ENCODE measurements at places on chromosomes 16 and 17.

- H3K36me3 ChIP-seq: no peaks in the 10 kb centered on the region
- H3K4me3 ChIP-seq: no peak overlapping the region
- H3K4me1 ChIP-seq: peaks cover 2% of the 10 kb centered on the region
- DNase-seq: peak; percentile 80
- no peak overlapping the region for H3K27ac ChIP-seq
Observed at GRCh38 chr17:3512505-3513171, 36.8 kb downstream of the ASPA start.

DNA sequence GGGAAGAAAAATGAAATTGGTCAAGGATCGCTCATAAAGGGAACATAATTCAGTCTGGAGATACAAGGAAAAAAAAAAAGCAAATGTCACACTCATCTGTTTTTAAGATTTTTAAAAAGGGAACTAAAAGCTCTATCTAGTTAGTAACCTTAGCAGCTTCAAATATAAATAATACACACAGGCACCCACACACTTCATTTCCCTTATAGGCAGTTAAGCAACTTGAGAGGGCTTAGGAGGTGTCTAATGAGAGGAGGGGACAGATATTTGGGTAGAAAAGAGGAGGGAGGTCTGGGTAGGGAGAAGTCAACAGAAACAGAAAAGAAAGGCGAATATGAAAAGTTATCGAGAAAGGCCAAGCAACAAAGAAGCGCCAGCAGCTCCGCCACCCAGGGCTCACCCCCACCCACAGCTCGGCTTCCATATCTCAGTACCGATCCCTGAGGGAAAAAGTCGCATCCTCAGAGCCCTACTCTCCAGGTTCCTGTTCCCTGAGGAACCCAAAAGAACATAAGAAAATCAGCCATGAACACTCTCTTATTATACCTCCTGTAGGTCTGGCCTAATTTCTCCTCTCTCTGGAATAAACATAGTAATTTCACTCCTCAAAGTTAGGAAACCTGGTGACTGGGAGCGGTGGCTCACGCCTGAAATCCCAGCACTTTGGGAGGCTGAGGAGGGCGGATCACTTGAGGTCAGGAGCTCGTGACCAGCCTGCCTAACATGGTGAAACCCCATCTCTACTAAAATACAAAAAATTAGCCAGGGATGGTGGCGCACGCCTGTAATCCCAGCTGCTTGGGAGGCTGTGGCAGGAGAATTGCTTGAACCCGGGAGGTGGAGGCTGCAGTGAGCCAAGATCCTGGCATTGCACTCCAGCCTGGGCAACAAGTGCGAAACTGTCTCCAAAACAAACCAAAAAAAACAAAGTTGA lies 69.6 kb upstream of the RCVRN start:
- no peaks in the 10 kb centered on the region for H3K4me1 ChIP-seq
- no peak overlapping the region for H3K27ac ChIP-seq
- no peaks in the 10 kb centered on the region for H3K27me3 ChIP-seq
- no peak overlapping the region for H3K4me3 ChIP-seq
- no peaks in the 10 kb centered on the region for H3K36me3 ChIP-seq

DNA sequence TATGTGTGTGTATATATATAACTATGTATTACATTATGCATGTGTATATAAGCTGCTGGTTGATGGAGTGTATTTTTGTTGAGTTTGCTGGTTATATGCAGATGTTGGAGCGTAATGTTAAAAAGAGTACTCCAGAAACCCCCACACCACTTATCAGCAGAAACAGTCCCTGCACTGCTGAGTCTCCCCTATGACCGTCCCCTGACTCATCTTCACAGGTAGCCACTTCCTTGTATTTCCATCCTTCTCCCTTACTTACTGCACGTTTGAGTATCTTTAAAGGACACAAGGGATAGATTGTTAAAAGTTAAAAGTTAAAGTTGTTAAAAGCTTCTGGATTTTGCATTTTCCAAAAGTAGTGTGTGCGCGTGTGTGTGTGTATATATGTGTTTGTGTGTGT lies 853.9 kb upstream of the EEF2KMT start:
- no peaks in the 10 kb centered on the region for H3K36me3 ChIP-seq
- H3K27ac ChIP-seq: no peak overlapping the region
- no peak for DNase-seq
- no peaks in the 10 kb centered on the region for H3K4me1 ChIP-seq

DNA sequence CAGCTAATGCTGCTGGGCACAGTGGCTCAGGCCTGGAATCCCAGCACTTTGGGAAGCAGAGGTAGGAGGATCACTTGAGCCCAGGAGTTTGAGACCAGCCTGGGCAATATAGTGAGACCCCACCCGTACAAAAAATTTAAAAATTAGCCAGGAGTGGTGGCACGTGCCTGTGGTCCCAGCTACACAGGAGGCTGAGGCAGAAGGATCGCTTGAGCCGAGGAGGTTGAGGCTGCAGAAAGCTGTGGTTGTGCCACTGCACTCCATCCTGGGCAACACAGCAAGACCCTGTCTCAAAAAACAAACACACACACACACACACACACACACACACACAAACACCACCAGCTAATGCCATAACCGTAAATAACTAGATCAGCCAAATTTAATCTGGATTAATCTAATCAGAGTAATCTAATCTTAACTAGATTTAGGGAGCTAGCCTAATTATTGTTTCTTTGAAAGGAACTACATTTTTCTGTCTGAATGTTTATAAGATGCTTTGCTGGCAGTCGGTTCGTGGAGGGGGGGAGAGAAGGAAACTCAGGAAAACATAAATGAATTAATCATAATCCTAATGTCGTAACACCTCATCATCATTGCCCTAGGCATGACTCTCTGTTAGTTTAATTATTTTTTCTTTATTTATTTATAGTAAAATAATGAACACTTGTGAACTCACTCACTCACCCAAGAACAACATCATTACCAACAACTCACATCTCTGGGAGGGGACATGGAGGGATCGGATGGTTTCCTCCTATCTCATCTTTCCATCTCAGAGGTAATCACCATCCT lies 12.5 kb upstream of the RBBP6 start:
- H3K27me3 ChIP-seq: no peaks in the 10 kb centered on the region
- H3K4me3 ChIP-seq: no peak overlapping the region
- no peaks in the 10 kb centered on the region for H3K4me1 ChIP-seq
- no peak for DNase-seq
- no peaks in the 10 kb centered on the region for H3K36me3 ChIP-seq
- no peak overlapping the region for H3K27ac ChIP-seq

DNA sequence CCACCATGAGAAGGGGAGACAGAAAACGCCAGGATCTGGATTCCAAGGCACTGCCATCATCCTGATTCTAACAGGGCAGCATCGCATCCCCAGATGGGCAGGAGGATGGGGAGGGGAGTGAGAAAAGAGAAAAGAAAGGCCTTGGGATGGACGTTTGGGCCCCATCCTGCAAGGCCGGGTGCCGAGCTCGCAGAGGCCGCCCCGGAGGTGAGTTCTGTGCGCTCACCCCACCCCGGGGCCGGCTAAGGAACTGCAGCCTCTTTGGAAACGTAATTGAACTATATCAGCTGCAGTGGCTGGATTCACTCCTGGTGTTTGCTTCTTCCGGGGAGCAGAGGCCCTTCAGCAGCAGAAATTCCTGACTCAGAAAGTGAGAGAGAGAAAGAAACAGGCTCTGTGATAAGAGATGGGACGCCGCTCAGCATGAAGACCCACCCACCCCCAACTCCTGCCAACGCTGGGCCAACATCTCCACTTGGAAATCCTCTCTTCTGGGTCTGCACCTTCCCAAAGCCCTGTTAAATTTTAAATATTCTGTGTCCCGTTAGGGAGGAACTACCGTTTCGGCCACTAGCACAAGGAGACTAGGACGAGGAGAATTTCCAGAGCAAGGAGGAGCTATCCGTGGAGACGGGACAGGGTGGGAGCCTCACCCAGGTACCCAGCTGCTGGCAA lies 8.5 kb upstream of the SSTR2 start:
- no peak overlapping the region for H3K27ac ChIP-seq
- H3K4me3 ChIP-seq: no peak overlapping the region
- no peaks in the 10 kb centered on the region for H3K27me3 ChIP-seq
- DNase-seq: peak; percentile 90
- no peaks in the 10 kb centered on the region for H3K36me3 ChIP-seq
- H3K4me1 ChIP-seq: peaks cover 13% of the 10 kb centered on the region

- no peak overlapping the region for H3K4me3 ChIP-seq
- H3K27ac ChIP-seq: no peak overlapping the region
- H3K36me3 ChIP-seq: no peaks in the 10 kb centered on the region
- DNase-seq: no peak
Observed at GRCh38 chr17:41782142-41782541, 4.4 kb downstream of the JUP start.

DNA sequence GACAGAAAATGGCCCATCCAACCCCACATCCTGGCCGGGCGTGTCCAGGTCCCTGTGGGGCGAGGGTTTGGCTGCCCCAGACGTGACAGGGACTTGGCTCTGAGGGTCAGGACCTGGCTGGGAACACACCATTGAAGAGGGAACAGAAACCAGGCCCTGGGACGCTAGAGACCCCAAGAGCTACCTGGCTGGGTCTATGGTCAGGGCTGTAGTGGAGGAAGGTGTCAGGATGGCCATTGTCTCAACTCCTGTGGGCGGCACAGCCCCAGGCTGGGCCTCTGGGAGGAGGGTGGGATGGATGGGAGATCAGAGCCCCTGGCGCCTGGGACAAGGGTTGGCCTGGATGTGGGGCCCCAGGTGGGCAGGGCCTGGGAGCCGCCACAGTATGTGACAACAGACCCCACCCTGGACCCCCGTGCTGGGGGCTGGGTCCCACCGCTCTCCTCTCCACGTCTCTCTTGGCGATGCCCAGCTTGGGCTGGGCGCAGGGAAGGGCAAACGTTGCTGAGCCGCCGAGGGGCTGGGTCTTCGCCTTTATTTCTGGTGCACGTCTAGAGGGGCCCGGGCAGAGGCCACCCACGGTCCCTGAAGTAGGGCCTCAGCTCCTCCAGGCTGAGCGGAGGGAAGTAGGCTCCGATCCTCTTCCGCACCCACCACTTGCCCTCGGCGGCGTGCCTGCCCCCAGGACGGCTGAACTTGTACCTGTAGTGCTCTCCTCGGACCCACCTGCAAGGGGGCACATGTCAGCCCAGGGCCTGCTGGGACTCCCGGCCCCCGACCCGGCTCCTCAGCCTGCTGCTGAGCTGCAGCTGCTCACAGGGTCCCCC lies 53.7 kb upstream of the GNG13 start:
- no peak for DNase-seq
- H3K4me1 ChIP-seq: no peaks in the 10 kb centered on the region
- no peaks in the 10 kb centered on the region for H3K27me3 ChIP-seq
- H3K4me3 ChIP-seq: no peak overlapping the region
- H3K36me3 ChIP-seq: no peaks in the 10 kb centered on the region

- H3K36me3 ChIP-seq: no peaks in the 10 kb centered on the region
- H3K4me3 ChIP-seq: no peak overlapping the region
- H3K4me1 ChIP-seq: no peaks in the 10 kb centered on the region
Observed at GRCh38 chr17:72710834-72711233, 381.7 kb downstream of the SLC39A11 start.

Measured in mesendoderm (in vitro differentiated cells).